ENCODE measurements at places on chromosomes 12 and 14.

GRCh38 chr14:54564071-54564867 lies 2.7 kb upstream of the SAMD4A start:
- DNase-seq, result no peak

DNA sequence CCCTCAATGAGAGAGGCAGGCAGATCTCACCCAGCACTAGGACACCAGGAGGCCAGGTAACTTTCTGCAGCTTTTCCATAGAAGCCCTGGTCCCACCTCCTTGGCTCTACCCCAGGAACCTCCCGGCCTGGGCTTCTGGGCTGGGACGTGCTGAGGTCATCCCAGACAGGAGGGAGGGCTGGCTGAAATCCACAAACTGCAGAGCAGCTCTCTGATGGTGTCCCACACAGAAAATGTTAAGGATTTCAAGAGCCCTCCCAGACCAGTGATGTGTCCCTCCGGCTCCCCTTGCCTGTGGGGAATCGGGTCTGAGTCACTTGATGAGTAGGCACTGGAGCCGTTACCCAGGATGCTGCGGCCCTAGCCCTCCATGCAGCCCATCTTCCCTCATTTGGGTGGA lies 124.1 kb downstream of the ESRRB start:
- no peak for DNase-seq

GRCh38 chr14:55819610-55820304 lies 239.8 kb downstream of the KTN1 start:
- DNase-seq, result peak; percentile 39

- DNase-seq, result no peak
Measured at GRCh38 chr14:103164006-103164405, 40.7 kb downstream of the TNFAIP2 start.

GRCh38 chr14:53855574-53855973 lies 101.1 kb downstream of the BMP4 start:
- no peak for DNase-seq

DNA sequence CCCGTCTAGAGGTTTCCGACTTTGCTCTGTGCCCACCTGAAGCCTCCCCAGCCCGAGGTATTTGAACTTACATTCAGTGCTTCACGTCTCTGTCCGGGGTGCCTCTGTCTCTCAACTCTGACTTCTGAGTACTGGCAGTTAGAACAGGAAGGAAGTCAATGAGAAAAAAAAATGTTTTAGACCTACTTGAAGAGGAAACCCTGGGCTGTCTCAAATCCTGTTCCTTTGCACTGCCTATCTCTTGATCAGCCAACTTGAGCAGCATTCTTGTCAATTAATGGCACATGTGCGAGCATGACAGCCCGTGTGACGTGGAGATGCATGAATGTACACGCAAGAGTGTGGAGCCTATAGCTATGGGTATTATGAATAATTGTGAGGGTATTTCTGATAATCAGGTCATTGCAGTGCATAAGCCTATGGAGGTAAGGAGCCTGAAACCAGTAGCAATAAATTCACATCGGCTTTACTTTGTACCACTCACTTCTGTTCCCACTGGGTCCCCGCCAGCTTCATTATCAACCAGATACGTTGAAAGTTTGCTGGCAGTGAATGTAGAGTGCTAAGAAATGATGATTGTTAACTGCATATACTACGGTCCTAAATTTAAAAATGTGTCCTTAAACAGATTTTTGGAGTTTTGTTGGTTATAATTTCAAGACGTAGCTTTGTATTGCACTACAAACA lies at the start of gene ARHGDIB:
ARHGDIB (minus strand) TSS at position 136 of the 687 bp plus-strand sequence. CDS start 10,889 bp downstream, outside the sequence.
- DNase-seq, result peak; percentile 71

GRCh38 chr12:106066051-106066705 lies 72.6 kb downstream of the NUAK1 start:
- DNase-seq, result no peak

DNA sequence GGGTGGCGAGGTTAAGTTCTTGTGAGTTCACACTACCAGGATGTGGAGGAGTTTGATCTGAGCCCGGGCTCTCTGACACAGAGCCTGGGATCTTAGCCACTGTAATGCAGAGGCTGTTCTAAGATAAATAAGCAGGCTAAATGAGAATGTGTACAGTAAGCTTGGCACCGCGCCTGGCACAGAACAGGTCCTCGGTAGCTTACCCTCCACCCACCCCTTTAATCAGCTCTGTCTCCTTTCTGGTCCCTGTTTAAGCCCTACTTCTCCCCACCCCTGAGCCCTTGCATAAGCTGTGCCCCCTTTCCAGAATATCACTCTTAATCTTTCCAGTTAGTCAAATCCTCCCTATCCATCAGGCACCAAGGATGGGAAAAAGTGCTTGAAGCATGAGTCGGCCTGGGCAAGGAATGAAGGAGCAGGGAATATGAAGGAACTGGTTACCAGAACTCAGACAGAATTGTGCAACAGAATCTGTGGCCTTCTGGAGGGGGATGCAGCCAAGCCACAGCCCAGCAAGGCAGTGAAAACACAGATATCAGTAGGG lies 32.8 kb upstream of the CMKLR1 start:
- no peak for DNase-seq

- DNase-seq, result no peak
Measured at GRCh38 chr12:97159377-97159776, 252.3 kb downstream of the NEDD1 start.

GRCh38 chr12:107759410-107759809 lies 1.5 kb downstream of the PRDM4 start:
- no peak for DNase-seq

GRCh38 chr12:52225752-52226151 lies 7.3 kb upstream of the KRT7 start:
- DNase-seq, result no peak

- no peak for DNase-seq
Measured at GRCh38 chr14:100449225-100449987, 126.3 kb downstream of the SLC25A47 start.

- no peak for DNase-seq
Measured at GRCh38 chr14:74569806-74570591, 42.0 kb downstream of the LTBP2 start.

Data from stimulated activated naive B cell treated with anti-CD40 and anti-IgM and Interleukin-4, amounts not matched to agents 10 μg/mL and 1 μg/mL and 100 μg/mL, for 72 hours (primary cell).